ENCODE measurements at places on chromosomes 6 and 20.

DNA sequence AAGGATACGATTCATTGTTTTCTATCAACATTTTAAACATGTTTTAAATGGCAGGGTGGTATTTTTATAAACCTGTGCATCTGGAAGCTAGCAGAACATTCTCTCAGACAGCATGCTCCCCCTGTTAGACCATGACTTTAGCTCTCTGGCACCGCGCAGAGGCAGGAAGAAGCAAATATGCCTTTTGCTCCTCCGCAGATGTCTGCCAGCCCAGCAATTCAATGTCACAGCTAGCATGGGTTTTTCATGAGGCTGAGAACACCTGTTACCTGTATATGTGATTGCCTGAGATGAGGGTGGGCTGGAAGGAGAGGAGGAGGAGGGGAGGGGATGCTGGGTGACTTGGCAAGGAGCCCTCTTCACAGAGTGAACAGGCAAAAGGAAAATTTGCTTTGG is 6.7 kb downstream of the MTCH1 start:
- DNase-seq: no peak

DNA sequence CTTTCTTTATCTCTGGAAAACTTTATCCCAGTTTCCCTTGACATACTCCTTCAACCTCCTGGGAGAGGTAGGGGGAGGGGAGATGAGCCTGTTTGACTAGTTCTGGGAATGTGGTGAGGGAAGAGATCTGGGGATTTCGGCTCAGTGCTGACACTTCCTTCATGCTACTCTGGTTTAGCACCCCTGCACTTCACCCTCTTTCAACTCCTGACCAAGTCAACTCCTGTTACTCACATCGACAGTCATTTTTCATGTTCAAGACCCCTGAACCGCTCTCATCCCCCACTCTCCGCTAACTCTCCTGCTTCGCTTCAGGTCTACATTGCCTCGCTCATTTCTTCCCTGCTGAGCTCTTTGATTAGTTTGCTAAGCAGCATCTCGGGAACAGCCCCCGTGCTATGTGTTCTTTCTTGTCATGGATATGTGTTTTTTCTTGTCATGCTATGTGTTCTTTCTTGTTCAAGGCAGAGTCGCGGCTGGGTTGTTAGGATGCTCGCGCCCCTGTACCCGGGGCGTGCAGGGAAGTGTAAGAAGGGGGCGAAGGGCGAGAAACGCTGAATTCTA is 16.6 kb upstream of the TRIM27 start:
- no peak for DNase-seq

- no peak for DNase-seq
Observed at GRCh38 chr6:95071464-95071863, 505.9 kb upstream of the MANEA start.

- DNase-seq: no peak
Observed at GRCh38 chr6:35626401-35626800, 62.3 kb downstream of the FKBP5 start.

DNA sequence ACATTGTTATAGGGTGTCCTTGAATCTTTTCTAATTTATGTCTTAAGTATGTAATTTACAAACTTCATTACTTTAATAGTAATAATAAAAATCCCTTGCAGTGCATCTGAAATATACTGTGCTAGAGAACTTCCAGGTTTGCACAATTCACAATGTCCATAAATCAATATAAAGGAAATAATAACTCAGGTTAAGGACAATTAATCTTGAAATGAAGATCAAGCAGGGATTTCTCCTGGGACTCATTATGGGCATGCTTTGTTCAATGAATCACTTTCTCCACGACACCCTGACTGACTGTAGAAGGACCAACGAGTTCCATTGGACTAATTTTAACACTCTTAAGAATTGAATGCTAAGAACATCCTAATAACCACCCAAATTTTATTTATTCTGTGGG is 110.0 kb downstream of the PHACTR1 start:
- DNase-seq: no peak

DNA sequence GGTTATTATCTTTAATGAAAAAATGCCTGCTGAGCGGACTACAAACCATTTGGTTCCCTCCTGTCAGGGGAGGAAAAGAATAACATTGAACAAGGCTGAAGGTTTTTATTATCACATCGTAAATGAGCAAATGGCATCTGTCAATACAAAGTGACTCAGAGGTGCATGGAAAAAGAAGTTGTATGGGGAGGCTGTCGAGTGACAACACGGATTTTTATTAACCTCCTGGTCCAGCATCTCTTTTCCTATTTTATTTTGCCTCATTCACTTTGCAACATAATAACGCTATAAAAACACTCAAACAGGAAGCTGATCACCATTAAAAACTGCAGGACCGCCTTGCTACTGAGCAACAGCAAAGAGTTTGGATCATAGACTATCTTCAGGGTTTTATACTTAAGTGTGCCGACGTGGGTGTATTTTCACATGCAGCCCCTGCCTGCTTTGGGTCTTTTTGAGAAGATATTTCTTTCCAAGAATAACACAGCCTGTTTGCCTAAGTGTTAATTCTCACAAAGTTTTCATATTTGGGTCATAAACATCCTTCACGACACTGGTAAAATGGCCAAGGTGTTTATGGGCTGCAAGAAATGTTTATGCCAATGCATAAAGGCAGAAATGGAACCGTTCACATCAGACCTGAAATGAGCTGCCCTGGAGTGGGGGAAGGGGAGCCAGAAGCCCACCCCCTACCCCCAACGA is 132.1 kb upstream of the SALL4 start:
- no peak for DNase-seq

DNA sequence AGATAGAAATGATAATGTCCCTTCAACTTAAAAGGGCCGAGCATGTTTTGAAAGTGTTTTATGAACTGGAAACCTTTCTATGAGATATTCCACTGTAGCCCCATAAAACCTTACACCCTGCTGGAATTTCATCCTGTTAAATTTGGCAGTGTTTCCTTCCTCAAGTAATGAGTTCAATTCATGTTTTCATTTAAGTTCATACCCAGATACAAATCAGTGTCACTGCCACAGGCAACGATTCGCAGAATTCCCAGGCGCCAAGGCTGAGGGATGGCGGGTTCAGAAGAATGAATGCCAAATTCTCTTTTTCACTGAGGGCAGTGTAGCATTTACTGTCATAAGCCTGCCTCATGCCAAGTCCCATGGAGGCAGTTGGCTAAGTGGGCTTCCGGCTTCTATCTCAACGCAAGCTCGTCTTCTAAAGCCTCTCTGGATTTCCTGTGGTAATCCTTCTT is 511.8 kb upstream of the ID4 start:
- no peak for DNase-seq

- DNase-seq: no peak
Observed at GRCh38 chr20:40961686-40962640, 66.7 kb upstream of the TOP1 start.

DNA sequence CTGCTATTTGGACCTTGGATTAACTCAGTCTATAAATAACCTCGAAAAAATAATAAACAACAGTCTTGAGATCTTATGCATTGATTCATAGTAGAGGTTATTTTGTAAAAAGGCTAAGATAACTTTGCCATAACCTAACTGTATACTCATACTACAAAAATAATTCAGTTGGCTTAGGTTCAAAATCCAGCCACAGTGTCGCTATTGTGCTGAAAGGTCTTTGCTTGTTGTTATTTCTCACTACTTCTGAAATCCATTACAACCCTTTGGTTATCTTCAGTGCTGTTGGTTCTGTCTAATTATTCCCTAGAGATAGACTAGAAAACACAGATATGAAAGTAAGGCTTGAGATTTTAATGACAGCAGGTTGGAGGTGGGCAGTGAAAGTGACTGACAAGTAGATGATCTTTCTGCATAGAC is 74.4 kb downstream of the MKKS start:
- DNase-seq: no peak

DNA sequence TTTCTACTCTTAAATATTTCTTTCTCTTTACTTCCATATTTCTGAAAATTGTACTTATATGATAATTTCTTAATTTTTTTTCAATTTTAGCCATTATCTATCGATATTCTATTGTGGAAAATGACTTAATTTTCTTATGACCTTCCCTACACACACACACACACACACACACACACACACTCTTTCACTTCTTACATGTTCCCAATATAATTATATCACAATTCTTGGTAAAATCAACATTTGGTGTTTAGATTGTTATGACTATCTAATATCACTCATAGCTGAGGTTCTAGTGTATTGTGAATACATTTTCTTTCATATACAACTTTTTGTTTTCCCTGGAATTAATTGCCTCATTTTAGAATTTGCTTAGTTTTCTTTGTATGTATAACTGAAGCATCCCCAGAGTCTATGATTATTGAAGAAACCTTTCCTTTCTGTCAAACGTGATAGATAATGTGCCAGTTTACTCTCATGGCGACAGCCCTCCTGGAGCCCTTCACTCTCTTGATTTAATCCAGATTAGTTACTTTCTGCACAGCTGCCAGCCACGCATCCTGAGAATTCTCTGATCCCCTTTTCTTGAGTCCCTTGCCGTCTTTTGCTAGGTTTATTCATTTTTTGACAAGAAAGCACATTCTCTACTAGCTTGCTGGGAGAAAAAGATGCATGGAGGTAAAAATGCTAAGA is 63.4 kb downstream of the RNF182 start:
- DNase-seq: no peak

DNA sequence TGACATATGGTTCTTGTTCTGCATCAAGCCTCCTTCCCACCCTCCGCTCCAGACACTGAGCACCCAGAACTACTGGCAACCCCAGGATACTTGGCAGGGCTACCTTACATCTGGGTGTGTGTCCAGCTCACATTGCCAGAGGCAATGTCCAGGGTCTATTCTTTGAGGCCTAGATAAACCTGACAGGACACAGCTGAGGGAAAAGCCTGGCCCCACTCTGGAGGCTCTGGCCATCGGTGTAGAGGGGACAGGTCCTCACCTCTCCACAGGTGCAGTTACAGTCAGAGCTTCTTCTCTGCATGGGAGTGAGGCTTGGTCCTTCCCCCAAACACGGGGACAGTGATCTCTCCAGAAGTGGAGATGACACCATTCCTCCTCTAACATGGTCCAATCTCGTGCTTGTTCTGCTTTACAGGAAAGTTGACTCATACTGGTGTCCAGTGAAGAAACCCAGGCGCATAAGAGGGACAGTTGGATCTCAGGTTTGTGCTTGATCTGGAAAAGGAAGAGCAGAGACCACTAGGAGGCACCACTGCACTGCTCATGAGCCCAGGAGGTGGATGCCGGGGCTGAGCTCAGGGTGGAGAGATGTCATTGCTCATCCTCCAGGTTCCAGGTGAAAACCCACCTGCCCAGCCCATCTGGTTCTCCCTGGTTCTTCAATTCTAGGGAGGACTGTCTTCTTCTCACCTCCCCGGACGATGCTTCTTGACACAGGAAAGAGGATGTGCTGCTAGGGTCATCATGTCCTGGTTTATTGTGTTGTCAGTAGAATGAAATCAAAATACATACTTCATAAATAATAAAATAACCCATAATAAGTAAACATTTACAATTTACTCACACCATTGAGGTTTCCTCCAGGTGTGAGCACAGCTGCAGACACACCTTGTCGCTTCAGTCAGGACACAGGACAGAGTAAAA is 14.7 kb downstream of the HLA-F start:
- peak; percentile 49 for DNase-seq

DNA sequence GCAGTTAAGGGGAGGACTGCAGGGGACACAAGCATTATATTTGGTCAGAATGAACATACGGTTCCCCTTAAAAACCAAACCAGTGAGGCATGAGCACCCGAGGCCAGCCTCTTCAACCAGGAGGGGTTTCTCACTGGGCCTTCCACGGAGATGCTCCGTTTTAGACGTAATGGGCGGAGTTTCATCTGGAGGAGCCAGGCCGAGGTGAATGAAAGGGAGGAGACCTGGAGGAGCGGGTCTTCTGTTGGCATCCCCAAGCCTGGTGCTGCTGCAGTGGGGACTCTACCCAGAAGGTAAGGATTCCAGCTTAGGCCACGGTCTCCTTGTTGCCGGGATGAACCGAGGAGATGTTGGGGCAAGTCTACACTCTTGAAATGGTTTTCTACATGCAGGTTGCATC is 47.4 kb downstream of the ADNP start:
- DNase-seq: no peak

DNA sequence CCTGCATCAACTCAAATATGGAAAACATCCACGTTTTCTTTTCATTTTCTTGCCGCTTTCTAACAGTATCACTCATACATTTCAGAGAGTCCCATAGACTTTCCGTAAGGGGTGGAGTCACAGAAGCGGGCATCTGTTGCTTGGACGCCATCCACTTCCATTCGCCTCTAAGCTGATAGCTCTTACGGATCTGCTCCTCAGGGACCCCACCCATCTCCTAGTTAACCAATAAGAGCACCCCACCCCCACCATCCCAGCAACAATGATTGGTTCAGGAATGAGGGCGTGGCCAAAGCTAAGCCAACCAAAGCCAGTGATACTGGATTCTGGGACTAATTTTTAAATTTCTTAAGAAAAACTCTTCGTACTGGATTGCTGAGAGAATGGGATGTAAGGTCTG is 42.4 kb downstream of the SLC2A10 start:
- DNase-seq: no peak

DNA sequence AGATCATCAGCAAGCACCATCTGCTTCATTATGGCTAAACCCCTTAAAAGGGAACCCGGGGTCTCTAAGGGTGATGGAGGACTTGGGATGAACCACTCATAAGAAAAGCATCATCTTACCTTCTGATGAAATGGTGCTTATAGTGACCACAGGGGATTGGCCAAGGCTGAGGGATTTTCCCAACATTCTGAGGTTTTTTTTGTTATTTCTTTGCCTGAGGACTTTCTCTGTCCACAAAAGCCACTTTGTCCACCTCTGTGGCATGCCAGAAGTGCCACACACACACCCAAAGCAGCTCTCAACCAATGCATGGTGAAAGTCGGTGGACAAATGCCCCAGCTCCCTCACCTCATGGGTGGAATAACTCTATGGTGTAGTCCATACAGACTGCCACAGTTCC is 79.3 kb upstream of the TOP1 start:
- no peak for DNase-seq

DNA sequence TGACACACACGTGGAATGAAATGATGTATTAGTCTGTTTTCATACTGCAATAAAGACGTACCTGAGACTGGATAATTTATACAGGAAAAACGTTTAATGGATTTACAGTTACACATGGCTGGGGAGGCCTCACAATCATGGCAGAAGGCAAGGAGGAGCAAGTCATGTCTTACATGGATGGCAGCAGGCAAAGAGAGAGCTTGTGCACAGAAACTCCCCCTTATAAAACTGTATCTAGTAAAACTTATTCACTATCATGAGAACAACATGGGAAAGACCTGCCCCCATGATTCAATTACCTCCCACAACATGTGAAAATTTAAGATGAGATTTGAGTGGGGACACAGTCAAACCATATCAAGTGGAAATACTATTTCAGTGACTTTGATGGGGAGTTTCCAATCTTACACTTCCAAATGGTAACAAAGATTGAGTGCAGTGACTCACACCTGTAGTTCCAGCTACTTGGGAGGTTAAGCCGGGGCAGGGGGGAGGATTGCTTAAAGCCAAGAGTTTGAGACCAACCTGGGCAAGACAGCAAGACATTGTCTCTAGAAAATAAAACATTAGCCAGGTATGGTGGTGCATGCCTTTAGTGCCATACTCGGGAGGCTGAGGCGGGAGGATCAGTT is 8.2 kb upstream of the LY86 start:
- no peak for DNase-seq

GRCh38 chr6:41976794-41977484 is 35.3 kb upstream of the CCND3 start:
- no peak for DNase-seq

- DNase-seq: no peak
Observed at GRCh38 chr6:31037682-31038081, 27.4 kb downstream of the MUC22 start.

- no peak for DNase-seq
Observed at GRCh38 chr6:105401247-105402089, 1.4 kb downstream of the PREP start.

Data from stimulated activated CD4-positive, alpha-beta T cell treated with anti-CD3 and anti-CD28 coated beads, TNF-alpha, amount 100 ng/mL, for 1 hour (primary cell).